ENCODE measurements at places on chromosomes 16 and 17. TPM values are rescaled to one million over a fixed set of nuclear protein-coding genes. Genes with fewer than 3 reads are reported as not detected.

GRCh38 chr17:59827721-59828477, 64.8 kb downstream of the TUBD1 start:
- no peak for DNase-seq

Gene PLEKHH3
- 29.8 TPM for total RNA-seq

Gene SP6
- total RNA-seq = 0.16 TPM

DNA sequence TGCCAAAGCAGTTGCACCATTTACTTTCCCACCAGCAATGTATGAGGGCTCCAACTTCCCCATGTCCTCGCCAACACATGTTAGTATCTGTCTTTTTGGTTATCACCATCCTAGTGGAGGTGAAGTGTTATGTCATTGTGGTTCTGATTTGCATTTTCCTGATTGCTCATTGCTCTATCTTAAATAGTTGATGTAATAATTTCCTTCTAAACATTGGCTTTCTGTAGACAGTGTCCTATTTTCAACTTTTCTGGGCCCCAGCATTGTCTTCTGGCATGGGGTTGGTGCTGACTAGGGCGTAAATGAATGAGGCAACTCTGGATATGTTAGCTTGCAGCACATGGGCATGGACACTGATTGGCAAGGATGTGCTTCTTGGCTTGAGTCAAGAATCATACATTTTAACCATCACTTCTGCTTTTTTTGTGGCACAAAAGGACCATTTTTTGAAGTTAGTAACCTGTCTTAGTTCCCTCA, 25.1 kb downstream of the PLCG2 start:
- DNase-seq = no peak
